Bronchial smooth muscle cell (primary cell): ENCODE measurements at places on chromosomes 1 and 21. TPM values are rescaled to one million over a fixed set of nuclear protein-coding genes. Genes with fewer than 3 reads are reported as not detected.

The LCE3E gene
- not detected in 2 replicates for total RNA-seq

The CFHR3 gene
- total RNA-seq: not detected in 2 replicates

The VCAM1 gene
- total RNA-seq: 20.8 and 21.8 TPM in 2 replicates

The PTCH2 gene
- 0.17 and 0.95 TPM in 2 replicates for total RNA-seq

The RPS6KC1 gene
- 22.3 and 35.9 TPM in 2 replicates for total RNA-seq

The SLX9 gene
- total RNA-seq: 11.4 and 14.0 TPM in 2 replicates

The COL9A2 gene
- 2.5 and 4.3 TPM in 2 replicates for total RNA-seq

The ACTA1 gene
- total RNA-seq: not detected in 2 replicates

The L1TD1 gene
- total RNA-seq: under 0.01 TPM in 1 of 2 replicates, not detected in the other

The MTARC2 gene
- 2.4 and 5.3 TPM in 2 replicates for total RNA-seq

The TNFRSF25 gene
- total RNA-seq: 4.3 and 4.7 TPM in 2 replicates

The KANK4 gene
- under 0.01 TPM in 1 of 2 replicates, not detected in the other for total RNA-seq

The AMPD1 gene
- total RNA-seq: not detected in 2 replicates
